ENCODE measurements at places on chromosomes 5 and 9.

DNA sequence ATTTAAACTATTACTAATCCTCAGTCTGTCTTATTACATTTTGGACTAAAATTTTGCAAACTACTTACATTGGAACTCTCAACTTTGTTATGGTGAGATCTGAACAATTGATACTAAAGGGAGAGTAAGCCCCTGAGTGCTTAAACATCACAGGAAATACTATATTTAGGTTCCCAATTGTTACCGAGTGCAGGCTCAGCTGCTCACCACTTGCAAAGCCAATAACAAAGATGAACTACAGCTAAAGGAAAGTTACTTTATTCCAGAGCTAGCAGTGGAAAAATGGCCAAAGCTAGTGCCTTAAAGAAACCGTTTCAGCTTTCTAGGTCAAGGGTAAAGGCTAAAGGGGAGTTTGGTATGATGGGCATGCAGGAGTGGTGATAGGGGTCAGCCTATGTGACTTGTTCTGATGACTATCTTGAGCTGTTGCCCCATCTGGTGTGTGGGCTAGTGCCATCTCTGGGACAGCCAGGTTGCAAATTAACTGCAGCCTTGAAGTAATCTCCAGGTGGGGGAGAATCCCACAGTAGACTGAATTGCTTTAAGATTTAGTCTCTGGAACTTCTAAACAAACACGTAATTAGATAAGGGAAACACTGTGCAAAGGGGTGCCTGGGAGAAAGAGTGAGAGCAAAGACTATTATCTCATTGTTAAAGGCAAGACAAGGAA is 7.8 kb upstream of the NDUFB6 start:
- DNase-seq: no peak

DNA sequence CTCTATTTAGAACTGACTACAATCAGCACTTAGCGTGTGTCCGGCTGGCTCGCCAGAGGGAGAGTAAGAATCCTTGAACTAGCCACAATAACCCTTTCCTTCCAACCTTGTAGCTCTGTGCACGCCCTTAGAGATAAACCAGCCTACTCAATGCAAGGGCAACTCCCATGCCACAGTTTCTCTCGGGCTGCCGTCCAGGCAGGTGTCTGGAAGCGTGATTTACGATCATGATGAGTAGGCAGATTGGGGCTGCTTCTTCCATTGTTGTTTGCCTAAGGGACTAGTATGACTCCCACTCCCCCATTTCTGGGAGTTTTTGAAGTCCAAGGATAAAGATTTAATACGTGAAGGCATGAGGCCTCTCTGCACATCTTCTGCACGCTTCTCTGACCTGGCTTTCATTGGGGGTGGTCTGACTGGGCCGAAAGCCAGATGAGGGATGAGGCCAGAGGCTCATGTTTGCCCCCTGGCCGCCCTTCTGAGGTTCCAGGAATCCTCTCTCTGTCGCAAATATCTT is 134.0 kb upstream of the MYO10 start:
- no peak for DNase-seq

DNA sequence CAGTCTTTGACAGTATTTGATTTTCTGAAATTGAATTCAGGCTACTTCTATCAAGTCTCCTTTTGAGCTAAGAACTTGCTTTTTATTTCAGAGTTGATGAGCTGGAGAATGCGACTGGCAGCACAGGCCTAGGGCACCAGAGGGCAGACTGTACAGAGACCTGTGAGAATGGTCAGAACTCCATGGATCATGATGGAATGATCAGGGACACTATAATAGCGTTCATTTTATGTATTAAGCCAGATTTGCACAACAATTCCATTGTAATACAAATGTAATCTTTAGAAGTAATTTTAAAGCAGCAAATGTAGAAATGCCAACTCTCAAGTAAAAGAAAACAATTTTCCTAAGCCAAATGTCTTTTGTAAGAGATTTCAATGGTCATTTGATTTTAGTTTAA is 902.4 kb downstream of the NR2F1-AS1 start:
- DNase-seq: no peak

GRCh38 chr9:90803860-90804593 is 2.4 kb downstream of the SYK start:
- no peak for DNase-seq

Data from skeletal muscle cell (primary cell).